ENCODE measurements at places on chromosomes 1 and 21.

DNA sequence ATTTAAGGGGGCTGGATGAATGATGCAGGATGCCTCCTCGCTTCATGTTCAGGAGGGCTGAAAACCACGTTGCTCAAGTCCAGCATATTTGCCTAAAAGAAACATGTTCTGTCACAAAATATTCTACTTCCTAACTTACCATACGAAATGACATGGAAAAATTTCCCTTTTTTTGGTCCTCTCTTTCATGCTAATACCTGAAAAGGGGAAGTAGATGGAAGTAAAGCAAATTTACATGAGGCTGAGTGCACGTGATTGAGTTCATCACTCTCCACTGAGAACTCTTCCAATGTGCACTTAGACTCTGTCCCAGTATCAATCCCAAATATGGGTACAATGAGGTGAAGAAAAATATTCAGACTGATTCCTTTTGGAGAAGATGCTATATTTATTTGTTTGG is 23.0 kb downstream of the XCL2 start:
- no peak for DNase-seq

DNA sequence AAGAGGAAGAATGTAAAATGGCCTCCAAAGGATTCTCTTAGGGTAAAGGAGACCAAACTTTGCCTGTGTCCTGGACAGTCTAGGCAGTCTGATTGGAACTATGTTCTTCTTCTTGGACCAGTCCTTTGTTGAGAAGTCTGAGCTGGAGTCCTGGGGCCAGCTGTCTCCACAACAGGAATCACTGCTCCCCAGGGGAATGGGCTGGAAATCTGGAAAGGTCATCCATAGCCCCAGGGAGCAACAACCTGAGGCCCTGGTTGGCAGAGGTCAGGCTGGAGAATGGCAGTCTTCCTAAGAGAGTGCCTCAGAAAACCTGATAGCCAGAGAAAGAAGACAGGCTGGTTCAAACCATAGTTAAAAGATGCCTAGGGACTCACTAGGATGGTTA is 68.7 kb downstream of the PLXNA2 start:
- no peak for DNase-seq

- DNase-seq, result no peak
These were observed at the start of gene C2CD2 for GRCh38 chr21:41953831-41954653. Gene C2CD2, minus strand, starts transcription at chr21:41954018. Its CDS starts 370 bp downstream, at chr21:41953648.

- no peak for DNase-seq
These were observed 6.4 kb downstream of the CLDN19 start for GRCh38 chr1:42733415-42734200.

DNA sequence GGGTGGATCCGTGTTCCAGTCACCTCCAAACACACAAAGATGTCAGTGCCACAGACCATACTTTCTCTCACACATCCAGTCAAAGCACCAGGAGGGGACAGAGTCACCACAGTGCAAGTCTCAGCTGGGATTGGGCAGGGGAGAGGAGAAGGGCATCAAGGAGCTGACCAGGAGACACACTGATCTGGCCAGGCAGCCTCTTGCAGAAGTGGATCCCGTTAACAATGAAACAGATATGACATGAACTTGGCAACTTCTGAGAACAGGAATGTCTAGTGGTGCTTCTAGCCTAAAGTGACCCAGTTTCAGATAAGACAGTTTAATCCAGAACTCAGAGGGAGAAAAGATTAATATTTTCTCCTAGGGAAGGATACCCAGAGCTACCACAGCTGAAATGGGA is 71.0 kb downstream of the HIVEP3 start:
- no peak for DNase-seq

DNA sequence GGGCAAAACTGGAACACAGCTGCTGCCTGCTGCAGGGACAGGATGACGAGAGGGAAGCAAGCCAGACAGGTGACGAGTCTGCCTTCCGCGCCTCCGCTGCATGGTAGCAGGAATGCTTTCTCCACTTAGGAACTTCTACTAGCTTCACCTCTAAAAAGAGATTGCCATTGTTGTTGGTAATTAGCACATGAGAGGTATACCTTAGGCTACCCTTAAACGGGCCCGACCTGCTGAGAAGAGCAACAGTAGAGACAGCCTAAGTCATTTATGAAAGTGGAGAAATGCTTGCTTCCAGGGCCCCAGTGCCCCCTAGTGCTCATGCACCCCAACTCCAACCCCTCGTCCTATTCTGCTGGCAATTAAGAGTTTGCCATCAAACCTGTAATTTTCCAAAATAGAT is 96.9 kb upstream of the AKT3 start:
- no peak for DNase-seq

GRCh38 chr1:59104191-59104760 is 192.6 kb upstream of the FGGY start:
- no peak for DNase-seq

GRCh38 chr1:31101147-31101502 is 35.6 kb upstream of the PUM1 start:
- no peak for DNase-seq

- no peak for DNase-seq
These were observed 3.5 kb upstream of the PLXNA2 start for GRCh38 chr1:208247696-208248095.

All from AG04449 (cell line).